ENCODE measurements at places on chromosomes 3 and 15.

GRCh38 chr15:48389691-48390143 is 58.5 kb downstream of the DUT start:
- DNase-seq, result no peak

- no peak for DNase-seq
Measured at GRCh38 chr3:116614795-116615362, 94.7 kb upstream of the TUSC7 start.

DNA sequence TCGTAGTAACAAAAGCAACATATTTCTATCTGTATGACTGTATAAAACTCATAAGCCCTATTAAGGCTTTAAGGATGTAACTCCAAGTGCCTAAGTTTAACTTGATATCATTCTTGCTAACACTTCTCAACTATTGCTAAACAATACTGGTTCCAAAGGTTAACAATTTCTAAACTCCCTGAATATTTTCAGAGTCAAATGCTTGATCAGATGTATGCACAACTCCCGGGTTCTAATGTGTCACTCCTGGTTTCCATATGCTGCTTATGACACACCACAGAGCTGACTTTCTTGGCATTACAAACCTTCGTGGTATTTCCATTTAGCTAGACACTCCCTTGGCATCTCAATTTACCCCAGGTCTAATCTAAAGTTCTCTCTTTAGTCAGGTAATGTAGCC is 26.3 kb downstream of the DZIP1L start:
- DNase-seq, result no peak

DNA sequence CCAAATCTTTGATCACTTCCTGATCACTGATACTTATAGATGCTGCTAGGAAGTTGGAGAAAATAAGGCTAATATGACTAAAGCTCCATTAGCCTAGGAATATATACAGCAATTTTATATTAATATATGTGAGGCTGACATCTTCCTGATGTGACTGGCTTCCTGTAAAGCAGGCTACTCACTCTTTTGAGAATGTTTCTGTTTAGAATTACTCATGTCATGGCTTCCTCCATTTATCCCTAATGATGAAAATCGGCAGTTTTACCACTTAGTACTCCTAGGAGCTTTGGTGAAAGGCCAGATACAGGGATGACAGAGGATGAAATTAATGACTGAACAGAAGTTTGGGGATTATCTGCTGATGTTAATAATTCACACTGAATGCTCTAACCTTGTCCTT is 3.9 kb upstream of the MAP1A start:
- no peak for DNase-seq

DNA sequence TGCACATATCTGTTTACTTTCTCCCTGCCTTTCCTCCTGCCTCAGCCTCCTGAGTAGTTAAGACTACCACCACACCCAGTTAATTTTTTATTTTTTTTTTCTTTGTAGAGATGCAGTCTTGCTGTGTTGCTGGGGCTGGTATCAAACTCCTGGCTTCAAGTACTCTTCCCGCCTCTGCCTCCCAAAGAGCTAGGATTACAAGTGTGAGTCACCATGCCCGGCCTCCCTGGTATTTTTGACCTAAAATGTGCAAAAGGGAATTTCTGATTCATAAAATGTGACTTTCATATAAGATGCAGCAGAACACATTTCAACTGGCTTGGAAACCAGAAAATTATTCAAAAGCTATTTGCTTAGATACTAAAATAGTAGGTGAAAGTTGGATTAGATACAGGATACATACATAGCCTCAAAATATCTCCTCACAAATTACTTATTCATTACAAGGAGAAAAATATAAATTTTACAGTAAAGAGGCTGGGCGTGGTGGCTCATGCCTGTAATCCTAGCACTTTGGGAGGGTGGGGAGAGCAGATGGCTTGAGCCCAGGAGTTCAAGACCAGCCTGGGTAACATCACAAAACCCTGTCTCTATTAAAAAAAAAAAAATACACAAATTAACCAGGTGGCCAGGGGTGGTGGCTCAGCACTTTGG is 32.0 kb downstream of the MAP4 start:
- DNase-seq, result no peak

GRCh38 chr15:60957111-60957510 is 272.0 kb downstream of the RORA start:
- DNase-seq, result no peak

DNA sequence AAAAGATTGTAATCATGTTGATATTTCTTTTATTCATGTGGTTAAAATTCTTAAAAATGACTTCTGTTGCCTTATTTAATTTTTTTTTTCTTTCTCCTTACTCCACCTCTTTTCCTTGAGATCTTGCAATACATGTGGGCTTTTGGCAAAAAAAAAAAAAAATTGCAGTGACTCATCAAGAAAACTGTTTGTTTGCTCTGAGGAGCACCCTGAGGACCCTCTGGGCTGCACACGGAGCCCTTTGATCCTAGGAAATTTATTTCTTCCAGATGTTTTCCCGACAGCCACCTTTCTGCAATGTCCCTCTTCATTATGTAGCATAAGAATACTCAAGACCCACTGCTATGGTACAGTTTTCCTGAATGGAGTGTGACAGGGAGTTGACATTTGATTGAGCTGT is 371.7 kb downstream of the ZBTB20 start:
- DNase-seq, result no peak

DNA sequence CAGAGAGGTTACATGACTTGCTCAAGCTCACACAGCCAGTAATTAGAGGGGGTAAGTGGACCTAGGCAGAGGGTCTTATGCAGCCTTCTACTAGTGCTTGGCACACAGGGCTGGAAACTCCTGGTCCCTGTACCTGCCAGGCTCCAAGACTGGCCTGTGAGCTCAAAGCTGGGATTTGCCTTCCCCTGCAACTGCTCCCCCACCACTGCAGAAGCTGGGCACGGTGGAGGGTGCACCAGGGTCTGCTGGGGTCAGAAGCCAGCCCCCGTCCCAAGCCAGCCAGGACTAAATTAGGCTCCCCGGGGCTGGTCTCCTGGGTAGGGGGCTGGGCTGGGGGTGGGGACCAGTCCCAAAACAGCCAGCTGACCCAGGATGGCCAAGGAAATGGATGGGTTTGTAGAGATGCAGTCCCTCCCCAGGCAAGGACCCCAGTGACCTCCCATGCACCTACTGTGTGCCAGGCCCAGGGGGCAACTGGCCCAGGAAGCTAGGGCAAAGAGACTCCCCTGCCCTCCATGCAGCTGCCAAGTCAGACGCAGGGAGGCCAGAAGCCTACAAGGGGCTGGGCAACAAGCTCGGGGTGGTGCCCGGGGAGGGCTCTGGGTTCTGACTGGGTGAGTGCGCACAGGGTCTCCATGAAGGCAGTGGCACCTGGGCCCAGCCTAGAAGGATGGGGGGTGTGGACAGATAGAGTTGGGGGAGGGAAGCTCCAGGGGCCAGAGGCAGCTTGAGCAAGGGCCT is 51.8 kb upstream of the LINGO1 start:
- no peak for DNase-seq

Measured in bone marrow (tissue), 2 donors.